ENCODE measurements at places on chromosomes 7 and 10.

DNA sequence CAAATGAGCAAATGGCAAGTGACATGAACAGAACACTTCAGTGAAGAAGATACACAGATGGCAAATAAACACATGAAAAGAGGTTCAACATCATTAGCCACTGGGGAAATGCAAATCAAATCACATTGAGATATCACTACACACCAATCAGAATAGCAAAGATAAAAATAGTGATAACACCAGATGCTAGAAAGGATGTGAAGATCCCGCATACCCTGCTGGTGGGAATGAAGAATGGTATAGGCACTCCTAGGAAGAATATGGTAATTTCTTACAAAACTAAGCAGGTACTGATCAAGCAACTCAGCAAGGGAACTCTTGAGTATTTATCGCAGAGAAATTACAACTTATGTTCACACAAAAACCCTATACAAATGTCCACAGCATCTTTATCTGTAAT is 11.2 kb downstream of the LAMB4 start:
- no peak for DNase-seq

DNA sequence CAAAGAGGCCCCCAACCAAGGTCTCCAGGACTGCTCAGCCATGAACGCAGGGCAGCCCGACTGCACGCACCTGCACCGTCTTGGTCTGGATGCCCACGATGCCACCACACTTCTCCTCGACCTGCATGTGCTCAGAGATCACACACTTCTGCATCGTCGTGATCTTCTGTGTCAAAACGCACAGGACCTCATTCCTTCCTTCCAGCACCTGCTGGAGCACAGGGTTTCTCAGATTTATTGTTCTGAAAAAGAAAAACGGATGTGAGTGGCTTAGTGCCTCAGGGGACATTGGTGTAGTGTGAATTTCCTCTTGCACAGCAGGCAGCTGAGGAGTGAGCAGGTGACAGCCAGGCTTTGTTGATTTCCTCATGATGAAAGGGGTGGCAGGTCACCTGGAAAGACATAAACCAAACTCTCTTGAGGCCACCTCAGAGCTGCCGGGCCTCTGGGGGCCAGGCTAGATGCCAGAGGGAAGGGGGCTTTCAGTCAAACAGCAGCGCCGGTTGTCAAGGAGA is 38.2 kb downstream of the GSDME start:
- peak; percentile 27 for DNase-seq

GRCh38 chr10:4546500-4546899 is 279.5 kb upstream of the AKR1E2 start:
- no peak for DNase-seq

DNA sequence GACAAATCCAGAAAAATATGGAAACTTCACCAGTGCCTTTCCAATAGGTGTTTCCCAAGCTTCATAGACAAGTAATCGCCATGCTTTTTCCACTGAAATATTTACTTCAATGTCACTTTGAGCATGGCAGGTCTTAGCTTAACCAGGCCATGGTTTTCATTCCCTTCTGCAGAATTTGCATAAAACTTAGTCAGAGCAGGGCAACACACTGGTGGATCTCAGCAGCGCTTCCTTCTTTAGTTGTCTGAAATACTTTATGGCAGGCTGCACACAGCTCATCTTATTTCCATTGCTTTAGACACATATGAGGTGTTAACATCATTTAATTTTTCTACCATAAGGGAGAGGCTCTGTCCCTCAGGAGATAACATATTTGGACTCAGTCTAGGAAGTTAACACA is 102.9 kb upstream of the AHR start:
- no peak for DNase-seq

- no peak for DNase-seq
These were observed 134.2 kb upstream of the AKR1E2 start for GRCh38 chr10:4691776-4692175.

GRCh38 chr10:13803566-13804554 is 217.1 kb downstream of the PRPF18 start:
- DNase-seq = peak; percentile 45

DNA sequence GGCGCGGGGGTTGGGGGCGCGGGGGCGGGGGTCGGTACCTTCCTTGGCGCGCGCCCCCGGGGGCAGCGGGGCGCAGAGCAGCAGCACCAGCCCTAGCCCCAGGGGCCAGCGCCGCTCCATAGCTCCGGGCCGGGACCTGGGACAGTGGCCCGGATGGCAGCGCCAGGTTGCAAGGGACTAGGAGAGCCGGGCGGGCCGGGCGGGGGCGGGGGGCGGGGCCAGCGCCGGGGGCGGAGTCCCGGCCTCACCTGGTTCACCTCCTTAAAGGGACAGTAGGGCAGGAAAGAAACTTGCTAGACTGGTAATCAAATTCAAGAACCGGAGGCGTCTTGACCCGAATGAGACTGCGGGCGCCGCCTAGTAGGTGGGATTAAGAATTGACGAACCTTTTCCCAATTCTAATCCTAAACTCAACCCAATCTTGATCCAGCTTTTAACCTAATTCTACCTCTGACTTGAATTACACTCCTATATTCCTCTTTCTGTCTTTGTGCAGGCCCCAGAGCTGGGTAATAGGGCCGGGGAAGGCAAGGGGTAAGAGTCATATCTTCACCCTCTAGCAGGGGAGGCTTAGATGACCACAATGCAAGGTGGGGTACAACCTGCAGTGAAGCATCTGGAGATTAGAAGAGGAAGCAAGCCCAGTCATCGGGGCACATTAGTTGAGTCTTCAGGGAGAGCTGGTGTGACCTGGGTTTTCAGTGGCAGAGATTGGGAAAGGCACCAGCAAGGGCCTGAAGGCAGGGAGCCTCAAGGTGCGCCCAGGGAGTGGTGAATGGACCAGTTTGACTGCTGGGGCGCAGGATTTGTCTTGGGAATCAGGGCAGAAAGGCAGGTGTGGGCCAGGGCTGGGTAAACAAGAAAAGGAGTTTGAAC is at the start of gene EPHA1:
Gene EPHA1, minus strand, starts transcription at position 171 of the 876 bp plus-strand sequence. Its CDS starts 51 bp downstream, at position 120.
- DNase-seq = no peak

DNA sequence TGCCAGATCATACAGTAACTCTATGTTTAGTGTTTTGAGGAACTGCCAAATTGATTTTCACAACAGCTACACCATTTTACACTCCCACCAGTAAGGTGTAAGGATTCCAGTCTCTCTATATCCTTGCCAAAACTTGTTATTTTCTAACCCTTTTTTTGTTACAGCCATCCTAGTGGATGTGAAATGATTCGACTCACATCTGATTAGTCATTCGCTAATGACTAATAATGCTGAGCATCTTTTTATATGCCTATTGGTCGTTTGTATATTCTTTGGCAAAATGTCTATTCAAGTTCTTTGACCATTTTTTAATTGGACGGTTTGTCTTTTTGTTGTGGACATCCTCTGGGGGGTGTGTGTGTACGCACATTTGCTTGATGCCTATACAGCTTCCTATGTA is 142.8 kb downstream of the DGKB start:
- no peak for DNase-seq

DNA sequence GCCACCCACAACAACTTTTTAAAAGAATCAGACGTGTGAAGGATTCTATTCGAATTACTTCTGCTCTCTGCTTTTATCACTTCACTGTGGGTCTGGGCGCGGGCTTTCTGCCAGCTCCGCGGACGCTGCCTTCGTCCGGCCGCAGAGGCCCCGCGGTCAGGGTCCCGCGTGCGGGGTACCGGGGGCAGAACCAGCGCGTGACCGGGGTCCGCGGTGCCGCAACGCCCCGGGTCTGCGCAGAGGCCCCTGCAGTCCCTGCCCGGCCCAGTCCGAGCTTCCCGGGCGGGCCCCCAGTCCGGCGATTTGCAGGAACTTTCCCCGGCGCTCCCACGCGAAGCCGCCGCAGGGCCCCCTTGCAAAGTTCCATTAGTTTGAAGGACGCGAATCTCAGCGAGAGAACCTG is 461 bp upstream of the HTRA1 start:
- DNase-seq = no peak

GRCh38 chr7:50681432-50682045 is 101.2 kb downstream of the GRB10 start:
- no peak for DNase-seq

- no peak for DNase-seq
These were observed 16.3 kb upstream of the GATA3 start for GRCh38 chr10:8037941-8038894.

- DNase-seq = no peak
These were observed 493.2 kb downstream of the TYW1 start for GRCh38 chr7:67489881-67490280.

DNA sequence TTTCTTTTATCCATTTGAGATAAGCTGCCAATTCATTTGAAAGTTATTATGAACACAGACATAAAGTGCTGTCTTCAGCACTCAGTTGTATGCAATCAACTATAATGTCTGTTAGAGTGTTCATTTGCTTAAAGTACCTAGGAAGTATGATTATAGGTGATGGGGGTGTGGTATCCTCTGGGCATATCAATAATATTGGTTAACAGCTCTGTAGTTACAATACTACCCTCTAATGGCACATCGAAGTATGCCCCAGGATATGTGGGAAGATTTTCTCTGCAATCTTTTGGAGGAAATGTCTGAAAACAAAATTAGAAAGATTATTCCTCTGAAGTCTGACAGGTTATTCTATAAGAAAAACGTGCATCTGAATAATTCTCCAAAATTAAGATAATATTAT is 429.7 kb downstream of the ARL4A start:
- DNase-seq = peak; percentile 5

- no peak for DNase-seq
These were observed 75.1 kb downstream of the HGF start for GRCh38 chr7:81694711-81695110.

GRCh38 chr10:100998183-100998990 is 1.2 kb upstream of the LZTS2 start:
- peak; percentile 70 for DNase-seq

- DNase-seq = no peak
These were observed 143.1 kb upstream of the LRRTM3 start for GRCh38 chr10:66782776-66783175.

GRCh38 chr10:43160921-43161255 is 22.6 kb downstream of the CSGALNACT2 start:
- DNase-seq = no peak

GRCh38 chr7:87816389-87816788 is 59.8 kb downstream of the SLC25A40 start:
- DNase-seq = peak; percentile 44

GRCh38 chr10:124991835-124992234 is 49.9 kb downstream of the ZRANB1 start:
- DNase-seq = no peak

DNA sequence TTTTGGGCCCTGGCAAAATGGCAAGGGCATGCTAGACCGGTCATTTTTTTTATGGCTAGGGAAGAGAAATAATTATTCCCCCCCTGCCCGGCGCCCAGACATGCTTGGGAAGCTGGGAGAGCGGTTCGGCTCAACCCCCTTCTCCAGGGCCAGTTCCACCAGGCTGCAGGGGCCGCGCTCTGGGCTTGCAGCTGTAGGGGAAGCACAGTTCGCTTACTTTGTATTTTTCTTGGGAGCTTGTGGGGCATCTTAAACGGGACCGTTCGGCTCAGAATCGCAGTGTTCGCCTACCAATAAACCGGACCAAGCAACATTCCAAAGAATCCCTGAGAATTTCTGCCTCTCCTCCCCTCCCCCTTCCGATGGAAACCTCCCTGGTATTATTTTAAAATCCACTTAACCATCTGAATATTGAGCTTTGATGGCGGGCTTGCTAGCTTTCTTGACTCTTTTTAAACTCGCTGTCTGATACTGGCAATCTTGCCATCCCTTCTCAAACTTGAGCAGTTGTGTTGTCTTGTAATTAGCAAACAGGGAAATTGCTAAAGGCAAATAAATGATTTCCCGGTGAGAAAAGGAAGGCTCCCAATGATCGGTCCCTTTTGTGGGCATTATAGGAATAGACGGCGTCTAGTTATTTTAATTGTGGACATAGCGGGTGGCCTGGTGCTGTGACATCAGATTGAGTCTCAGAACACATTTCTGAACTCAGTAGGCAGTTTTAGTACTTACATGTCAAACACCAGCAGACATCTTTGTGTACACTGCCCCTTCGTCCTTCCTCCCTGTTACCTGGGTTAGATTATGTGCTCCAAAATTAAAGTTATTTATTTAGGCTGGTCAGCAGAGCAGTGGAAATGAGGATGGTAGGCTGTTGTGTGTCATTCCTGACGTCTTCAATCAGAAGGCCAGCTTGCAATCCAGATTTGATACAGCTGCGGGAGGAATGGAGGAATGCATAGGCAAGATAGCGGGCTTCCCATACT is 3.4 kb downstream of the TCF7L2 start:
- DNase-seq = no peak

GRCh38 chr7:127776776-127777386 is 124.9 kb downstream of the SND1 start:
- DNase-seq = no peak

GRCh38 chr10:89019569-89020327 is 29.1 kb downstream of the FAS start:
- no peak for DNase-seq

DNA sequence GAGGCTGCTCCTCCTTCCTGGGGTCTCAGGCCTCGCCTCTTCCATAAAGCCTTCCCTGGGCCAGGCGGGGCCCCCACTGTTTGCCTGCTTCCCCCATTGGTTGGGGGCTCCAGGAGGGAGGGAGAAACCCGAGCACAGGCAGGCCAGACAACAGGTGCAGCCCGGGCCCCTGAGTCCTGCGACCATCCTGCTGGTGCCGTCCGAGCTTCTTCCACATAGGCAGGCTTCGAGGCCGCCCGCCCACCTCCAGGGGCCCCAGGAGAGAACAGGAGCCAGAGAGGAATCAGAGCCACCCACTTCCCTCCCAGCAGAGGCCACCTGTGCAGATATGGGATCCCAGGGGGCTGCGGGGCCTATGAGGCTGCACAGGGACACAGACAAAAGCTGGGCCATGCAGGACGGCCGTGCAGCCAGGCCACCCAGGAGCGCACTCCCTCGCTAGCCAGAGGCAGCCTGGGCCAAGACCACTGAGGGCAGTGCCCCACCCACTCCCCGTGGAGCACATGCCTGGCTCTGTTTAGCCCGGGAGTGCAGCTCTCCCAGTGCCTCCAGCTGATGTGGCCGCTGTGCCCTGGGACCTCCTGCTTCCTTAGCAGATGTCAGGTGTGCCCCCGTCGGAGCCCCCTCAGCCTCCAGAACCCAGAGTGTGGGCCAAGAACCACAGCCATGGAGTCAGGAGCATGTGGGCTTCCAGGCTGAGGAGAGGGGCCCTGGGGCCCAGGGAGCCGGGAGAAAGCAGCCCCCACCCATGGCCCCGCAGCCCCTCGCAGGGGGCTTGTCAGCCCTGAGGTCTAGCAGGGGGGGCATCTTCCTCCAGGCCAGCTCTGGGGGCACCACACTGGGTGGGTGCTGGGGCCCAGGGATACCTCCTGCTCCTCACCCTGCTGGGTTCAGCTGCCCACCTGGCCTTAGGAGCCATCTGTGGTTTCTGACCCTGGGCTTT is 59.9 kb upstream of the INPP5A start:
- DNase-seq = no peak
